Left kidney (tissue), 8 donors: ENCODE measurements at places on chromosomes 16 and 17. TPM values are rescaled to one million over a fixed set of nuclear protein-coding genes. Genes with fewer than 3 reads are reported as not detected.

Gene PIMREG
- 43.5 TPM for polyA plus RNA-seq

Gene LPO
- 0.17 TPM for polyA plus RNA-seq

Gene CBLN1
- 0.32 TPM for polyA plus RNA-seq

Gene TP53TG3C
- not detected for polyA plus RNA-seq

Gene PPP1R1B
- 15.2 TPM for polyA plus RNA-seq

Gene OTOP2
- not detected for polyA plus RNA-seq

Gene HOXB3
- 224 TPM for polyA plus RNA-seq

Gene CCL17
- polyA plus RNA-seq, result not detected

Gene SSTR5
- 0.27 TPM for polyA plus RNA-seq

Gene ATP1B2
- 20.5 TPM for polyA plus RNA-seq

Gene GAST
- not detected for polyA plus RNA-seq

Gene TACO1
- 26.1 TPM for polyA plus RNA-seq

Gene PERCC1
- polyA plus RNA-seq, result 0.20 TPM

Gene ITGA3
- 97.3 TPM for polyA plus RNA-seq

Gene KCNAB3
- polyA plus RNA-seq, result 12.3 TPM

Gene EVPLL
- polyA plus RNA-seq, result 0.23 TPM

Gene SHISA6
- 1.8 TPM for polyA plus RNA-seq
